Transverse colon (tissue), 4 donors: ENCODE measurements at places on chromosomes 16 and 17. TPM values are rescaled to one million over a fixed set of nuclear protein-coding genes. Genes with fewer than 3 reads are reported as not detected.

Gene C17orf58
- 19.5 TPM for total RNA-seq

Gene TRAPPC1
- total RNA-seq: 42.7 TPM

Gene PRSS21
- total RNA-seq: 1.6 TPM

Gene VPS4A
- total RNA-seq: 151 TPM

Gene CHAD
- total RNA-seq: 9.6 TPM

Gene HSD17B1
- 0.41 TPM for total RNA-seq

Gene TUBB3
- total RNA-seq: 5.7 TPM

Gene BCO1
- 2.9 TPM for total RNA-seq

Gene TMC6
- 39.7 TPM for total RNA-seq

Gene KIF2B
- total RNA-seq: not detected

Gene SGCA
- 9.0 TPM for total RNA-seq

Gene MYH1
- 0.16 TPM for total RNA-seq

Gene TP53TG3B
- total RNA-seq: not detected

Gene FSCN2
- total RNA-seq: 36.4 TPM

Gene TP53TG3C
- not detected for total RNA-seq

Gene STX8
- 23.7 TPM for total RNA-seq

Gene CBLN1
- total RNA-seq: 0.32 TPM

Gene AP1G1
- total RNA-seq: 132 TPM

Gene KRTAP2-1
- not detected for total RNA-seq

Gene ICAM2
- 9.3 TPM for total RNA-seq

Gene ALOX12
- not detected for total RNA-seq

Gene CEP131
- 21.3 TPM for total RNA-seq
